Glutamatergic neuron (in vitro differentiated cells): ENCODE measurements at places on chromosomes 7 and 10. TPM values are rescaled to one million over a fixed set of nuclear protein-coding genes. Genes with fewer than 3 reads are reported as not detected.

The OPN1SW gene
- total RNA-seq, result not detected

The THNSL1 gene
- total RNA-seq, result 2.9 TPM

The EGR2 gene
- 0.37 TPM for total RNA-seq

The CADPS2 gene
- 0.22 TPM for total RNA-seq

The IFT22 gene
- total RNA-seq, result 20.9 TPM

The SRRM3 gene
- total RNA-seq, result 154 TPM

The HIBADH gene
- total RNA-seq, result 10.3 TPM

The CDK14 gene
- total RNA-seq, result 96.5 TPM

The PON3 gene
- not detected for total RNA-seq

The SLC16A9 gene
- total RNA-seq, result 1.2 TPM

The ATOH7 gene
- total RNA-seq, result 0.86 TPM

The FZD8 gene
- total RNA-seq, result 8.9 TPM

The CYP26C1 gene
- 0.10 TPM for total RNA-seq

The CYP2C18 gene
- not detected for total RNA-seq

The SPDYE8 gene
- total RNA-seq, result not detected

The KNDC1 gene
- 7.4 TPM for total RNA-seq

The MLXIPL gene
- 0.86 TPM for total RNA-seq

The TMEM178B gene
- 49.8 TPM for total RNA-seq

The CDH23 gene
- total RNA-seq, result 2.0 TPM

The FOXL3 gene
- total RNA-seq, result not detected

The ZNF775 gene
- total RNA-seq, result 20.5 TPM

The PTPRN2 gene
- total RNA-seq, result 49.0 TPM

The FAM25C gene
- total RNA-seq, result not detected

The RBP4 gene
- not detected for total RNA-seq

The CNPY1 gene
- total RNA-seq, result not detected

The TPST1 gene
- total RNA-seq, result 41.4 TPM

The SPAG6 gene
- total RNA-seq, result not detected

The ANKRD7 gene
- total RNA-seq, result not detected

The TCERG1L gene
- 2.2 TPM for total RNA-seq

The SYCE1 gene
- 0.78 TPM for total RNA-seq
